Adipose tissue (tissue), 3 donors: ENCODE measurements at places on chromosomes 3 and 15. TPM values are rescaled to one million over a fixed set of nuclear protein-coding genes. Genes with fewer than 3 reads are reported as not detected.

The ACAN gene
- 0.06 TPM for polyA plus RNA-seq

The POTEB3 gene
- not detected for polyA plus RNA-seq

The ARHGEF26 gene
- 4.0 TPM for polyA plus RNA-seq

The GOLGA6L7 gene
- not detected for polyA plus RNA-seq

The KBTBD8 gene
- 4.4 TPM for polyA plus RNA-seq

The CPN2 gene
- 0.27 TPM for polyA plus RNA-seq

The XYLB gene
- polyA plus RNA-seq, result 1.3 TPM

The PPP1R14D gene
- polyA plus RNA-seq, result 1.2 TPM

The FOXB1 gene
- not detected for polyA plus RNA-seq

The CDHR4 gene
- polyA plus RNA-seq, result not detected

The LEKR1 gene
- 0.45 TPM for polyA plus RNA-seq
